ENCODE measurements at places on chromosomes 3 and 15.

DNA sequence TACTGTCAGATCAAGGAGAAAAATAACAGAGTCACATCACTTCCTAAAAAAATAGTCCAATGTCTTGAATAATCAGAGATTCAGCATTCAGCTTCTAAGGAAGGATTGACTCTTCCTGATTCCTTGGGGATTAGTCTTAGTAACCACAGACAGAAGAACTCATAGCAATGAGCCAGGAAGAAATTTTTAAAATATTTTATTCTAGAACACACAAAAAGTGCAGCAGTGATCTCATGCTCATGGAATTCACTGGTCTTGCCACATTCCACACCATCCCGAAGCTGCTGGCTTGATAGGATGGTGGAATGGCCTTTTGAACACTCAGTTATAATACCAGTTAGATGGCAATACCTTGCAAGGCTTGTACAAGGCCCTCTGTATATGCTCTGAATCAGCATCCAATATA, 43.0 kb upstream of the ABI3BP start:
- no peak for DNase-seq

- DNase-seq = no peak
Observed at GRCh38 chr3:12479919-12480427, 4.3 kb upstream of the TSEN2 start.

DNA sequence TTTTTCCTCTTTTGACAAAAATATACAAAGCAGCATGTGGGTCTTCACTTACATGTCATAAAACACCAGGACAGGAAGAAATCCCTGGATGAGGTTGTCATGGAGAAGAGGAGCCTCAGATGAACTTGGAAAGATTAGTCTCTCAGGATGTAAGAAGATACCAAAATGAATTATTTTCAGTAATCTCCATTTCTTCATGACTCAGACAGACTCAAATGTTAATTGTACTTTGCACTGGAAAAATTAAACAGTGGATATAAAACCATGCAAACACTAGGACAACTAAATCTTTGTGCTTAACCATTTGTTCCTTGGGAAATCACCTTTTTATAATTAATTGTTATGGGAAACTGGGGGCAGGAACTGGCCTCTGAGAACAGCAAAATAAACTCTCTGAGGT, 237.0 kb downstream of the CD47 start:
- DNase-seq = no peak

DNA sequence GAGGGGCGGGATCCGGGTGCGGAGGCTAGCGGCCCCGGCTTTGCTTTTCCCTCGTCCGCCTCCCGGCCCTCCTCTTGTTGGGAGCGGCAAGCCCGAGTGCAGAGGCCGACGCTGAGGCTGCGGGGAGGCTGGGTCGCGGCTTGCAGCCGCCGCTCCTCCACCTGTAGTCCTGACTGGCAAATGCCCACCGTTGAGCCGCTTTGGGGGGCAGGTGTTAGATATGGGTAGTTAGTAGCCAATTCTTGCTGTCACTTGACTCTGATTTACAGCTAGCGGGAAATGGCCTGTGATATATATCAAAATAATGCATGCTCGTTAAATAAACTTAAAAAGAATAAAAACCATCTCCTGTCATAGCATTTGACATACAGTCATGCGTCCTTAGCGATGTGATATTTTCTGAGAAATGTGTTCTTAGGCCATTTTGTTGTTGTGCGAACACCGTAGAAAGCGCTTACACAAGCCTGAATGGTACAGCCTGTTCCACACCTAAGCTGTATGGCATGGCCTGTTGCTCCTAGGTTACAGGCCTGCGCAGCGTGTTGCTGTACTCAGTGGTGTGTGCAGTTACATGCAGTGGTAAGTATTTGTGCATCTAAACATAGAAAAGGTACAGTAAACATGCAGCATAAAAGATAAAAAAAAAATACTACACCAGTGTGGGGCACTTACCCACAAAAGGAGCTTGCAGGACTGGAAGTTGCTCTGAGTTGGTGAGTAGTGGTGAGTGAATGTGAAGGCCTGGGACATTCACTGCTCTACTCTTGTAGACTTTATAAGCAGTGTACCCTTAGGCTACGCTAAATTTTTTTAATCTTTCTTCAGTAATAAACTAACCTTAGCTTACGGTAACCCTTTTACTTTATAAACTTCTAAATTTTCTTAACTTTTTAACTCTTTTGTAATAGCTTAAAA, 873 bp downstream of the CAPN7 start:
- no peak for DNase-seq

GRCh38 chr3:37559461-37559860, 302.2 kb upstream of the CTDSPL start:
- DNase-seq = no peak

DNA sequence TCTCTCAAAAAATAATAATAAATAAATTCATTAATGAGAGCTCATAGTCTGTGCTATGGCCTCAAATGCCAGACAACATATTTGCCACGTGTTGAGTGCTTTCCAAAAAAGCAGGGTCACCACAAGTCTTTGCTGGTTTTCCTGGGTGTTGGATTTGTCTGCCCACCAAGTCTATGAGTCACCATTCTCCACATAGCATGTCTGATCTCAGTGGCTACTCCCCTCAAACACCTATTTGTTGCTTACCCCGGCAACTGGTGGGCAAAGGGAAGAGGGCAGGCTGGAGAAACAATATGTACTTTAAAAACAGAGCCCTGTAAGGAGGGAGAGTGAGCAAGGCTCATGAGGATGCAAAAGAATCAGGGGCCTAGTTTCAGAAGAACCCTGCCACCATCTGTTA, 120.0 kb upstream of the ARRDC4 start:
- DNase-seq = no peak

DNA sequence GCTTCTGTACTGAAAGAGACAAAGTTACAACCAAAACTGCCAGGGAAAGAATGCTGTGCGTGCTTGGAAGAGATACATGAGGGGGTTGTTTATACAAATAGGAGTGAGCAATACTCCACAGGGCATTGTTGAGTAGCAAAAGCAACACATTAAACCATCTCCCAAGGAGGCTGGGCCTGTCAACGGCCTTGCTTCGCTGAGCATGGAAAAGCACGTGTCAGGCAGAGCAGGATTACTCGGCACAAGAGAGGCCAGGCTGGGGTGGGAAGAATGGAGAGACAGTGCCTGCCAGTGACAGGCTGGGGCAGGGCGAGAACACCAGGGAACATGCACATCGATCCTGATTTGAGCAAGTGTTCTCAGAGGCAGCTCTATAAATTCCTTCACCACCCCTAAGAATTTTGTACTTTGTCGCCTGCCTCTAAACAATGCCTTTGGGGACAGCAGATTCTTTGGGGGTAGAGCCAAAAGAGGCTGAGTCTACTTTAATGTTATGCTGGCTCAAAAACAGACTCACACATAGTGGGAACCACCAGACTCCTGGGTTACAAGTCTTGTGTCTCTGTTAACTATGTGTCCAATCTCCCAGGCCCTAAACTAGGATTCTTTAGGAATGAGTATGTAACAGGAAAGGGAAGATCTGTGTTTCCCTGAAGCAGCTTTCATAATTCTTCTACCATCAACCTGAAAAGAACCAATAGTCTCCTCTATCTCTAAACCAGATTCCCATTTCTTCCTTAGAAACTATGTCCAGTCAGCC, 67.2 kb downstream of the LIPC start:
- DNase-seq = no peak

DNA sequence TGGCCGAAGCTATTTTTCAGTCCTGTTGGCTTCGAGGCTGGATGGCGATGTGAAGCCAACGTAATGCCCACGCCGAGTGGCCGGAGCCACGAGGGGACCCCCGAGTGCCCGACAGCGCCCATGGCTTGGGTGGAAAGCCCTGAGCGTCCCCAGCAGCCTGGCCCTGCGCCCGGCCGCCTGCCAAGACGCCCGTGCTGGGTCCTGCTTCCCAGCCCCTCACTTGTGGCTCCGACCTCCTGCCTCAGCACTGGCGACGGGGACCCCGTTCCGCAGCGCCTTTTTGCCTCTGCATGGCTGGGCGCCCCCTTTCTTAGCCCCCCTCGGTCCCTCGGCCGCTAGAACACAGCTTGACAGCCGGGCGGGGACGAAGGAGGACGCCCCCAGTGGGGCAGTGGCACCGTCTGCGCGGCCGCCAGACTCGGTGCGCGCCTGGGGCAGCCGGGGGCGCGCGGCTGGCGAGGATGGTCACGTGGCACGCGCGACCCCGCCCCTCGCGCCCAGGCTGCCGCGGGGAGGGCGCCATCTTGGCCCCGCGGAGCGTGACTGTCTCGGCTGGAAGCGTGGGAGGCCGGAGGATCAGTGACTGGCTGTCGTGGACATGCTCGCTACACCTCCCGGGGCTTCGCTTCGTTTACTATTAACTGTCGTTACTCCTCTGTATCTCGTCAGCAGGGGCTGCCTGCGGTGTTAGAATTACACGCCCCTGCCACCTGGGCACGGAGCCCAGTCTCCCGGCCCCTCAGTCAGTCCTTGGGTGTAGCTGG, 626 bp upstream of the GPR176 start:
- DNase-seq = no peak

DNA sequence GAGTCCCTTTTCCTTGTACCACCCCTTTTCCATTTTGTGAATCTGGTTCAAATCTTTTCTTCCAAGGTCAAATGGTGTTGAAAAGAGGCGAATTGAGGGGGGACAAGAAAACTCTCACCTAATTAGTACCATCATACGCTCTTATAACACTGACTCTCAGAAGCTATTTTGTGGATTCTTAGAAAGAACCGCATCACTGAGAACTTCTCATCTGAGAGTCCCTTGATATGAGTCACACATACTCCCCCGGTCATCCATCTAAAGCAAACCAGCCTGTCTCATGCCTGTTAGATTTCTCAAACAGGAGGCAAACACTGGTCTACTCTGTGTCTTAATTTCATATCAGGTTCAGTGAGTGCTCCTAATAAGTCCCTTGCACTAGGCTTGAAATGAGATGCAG, 76.5 kb upstream of the SPRED1 start:
- no peak for DNase-seq

DNA sequence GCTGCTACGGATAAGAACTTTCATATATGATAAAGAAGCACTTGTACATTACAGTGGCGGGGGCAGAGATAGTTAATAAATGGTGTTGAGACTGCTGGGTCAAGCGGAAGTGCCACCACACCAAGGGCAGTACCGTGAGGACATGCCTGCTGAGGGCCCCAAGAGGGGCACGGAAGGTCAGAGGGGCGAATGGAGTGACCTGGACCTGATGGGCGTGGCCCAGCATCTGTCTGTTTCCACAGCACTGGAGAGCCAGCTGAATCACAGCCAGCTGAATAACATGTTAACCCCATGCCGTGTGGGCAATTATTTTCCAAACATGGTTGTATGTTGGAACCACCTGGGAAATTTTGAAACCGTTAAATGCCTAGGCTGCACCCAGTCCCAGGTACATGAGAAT, 37.2 kb downstream of the ANKDD1A start:
- DNase-seq = no peak

GRCh38 chr15:74815121-74815934, 2.7 kb downstream of the LMAN1L start:
- no peak for DNase-seq

GRCh38 chr3:41581700-41582099, 380.2 kb downstream of the ULK4 start:
- no peak for DNase-seq

GRCh38 chr15:40358471-40359353, 693 bp downstream of the DISP2 start:
- no peak for DNase-seq

DNA sequence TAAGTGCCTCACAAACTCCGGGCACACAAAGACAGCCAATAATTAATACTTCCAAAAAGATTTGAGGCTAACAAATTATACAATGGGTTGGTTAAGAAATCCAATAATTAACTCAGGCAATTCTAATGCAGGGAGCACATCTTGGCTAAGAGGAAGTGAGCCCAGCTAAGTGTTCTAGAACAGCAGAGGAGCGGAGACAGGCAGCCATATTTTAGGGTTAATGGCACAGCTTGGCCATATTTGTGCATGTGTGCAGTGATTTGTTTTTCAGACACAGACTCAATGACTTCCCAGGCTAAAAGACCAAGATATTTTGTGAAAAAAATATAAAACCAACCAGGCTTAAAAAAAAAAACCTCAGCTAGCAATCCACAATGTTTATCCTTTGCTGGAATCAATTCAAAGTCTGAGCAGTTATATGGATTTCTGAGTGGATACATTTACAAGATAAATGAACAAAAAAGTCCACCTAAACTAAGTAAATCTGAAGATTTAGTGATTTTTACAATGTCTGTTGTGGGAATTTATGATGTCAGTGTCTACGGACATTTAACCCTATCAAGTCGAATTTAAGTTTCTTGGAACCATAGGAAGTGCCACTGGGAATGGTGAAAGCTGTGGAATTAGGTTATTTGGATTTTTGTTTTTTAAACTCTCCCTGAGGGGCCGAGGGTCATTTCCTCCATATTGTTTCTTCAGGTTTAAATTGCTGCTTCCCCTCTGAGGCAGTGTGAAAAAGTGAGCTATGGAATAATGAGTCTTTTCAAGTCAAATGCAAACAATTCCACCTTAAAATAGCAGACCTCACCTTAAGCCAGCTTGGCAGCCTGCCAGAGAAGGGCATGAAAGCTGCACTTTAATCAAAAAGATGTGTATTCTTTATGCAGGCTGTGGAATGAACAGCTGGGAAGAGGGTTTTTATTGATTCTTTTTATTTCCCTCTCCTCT, 413.7 kb upstream of the TBL1XR1 start:
- peak; percentile 56 for DNase-seq

- no peak for DNase-seq
Observed at GRCh38 chr3:84987706-84988504, 29.1 kb downstream of the CADM2 start.

DNA sequence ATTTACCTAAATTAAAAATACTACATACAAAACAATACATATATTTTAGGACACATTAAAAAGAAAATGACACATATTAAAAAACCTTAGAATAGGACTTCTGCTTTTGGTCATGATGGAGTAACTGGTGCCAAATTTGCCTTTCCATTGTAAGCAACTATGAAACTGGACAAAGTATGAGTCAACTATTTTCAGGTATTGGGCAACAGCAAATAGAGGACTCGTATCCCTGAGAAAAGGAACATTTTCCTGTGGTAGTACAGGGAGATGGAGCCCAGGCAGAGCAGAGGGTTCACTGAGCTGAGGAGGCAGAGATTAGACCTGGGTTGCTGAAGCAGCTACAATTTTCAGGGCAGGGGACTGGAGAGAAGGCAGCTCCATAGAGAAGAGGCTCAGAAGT, 14.7 kb downstream of the CCR1 start:
- no peak for DNase-seq

DNA sequence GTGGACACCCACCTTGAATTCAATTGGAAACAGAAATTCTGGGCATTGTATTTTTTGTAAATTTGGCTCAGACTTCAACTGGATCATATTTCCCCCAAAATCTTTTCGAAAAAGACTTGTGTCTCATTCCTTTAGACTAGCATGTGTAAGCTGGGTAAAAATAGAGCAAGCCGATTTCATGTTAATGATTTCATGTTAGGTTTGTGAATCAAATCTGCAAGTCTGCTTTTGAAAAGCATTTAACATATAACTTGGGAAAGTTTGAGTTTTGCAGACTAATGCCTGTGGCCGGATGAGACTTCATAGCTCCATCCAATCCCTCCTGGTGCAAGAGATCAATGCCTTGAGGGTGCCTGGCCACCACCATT, 64.5 kb downstream of the FLNB start:
- no peak for DNase-seq

DNA sequence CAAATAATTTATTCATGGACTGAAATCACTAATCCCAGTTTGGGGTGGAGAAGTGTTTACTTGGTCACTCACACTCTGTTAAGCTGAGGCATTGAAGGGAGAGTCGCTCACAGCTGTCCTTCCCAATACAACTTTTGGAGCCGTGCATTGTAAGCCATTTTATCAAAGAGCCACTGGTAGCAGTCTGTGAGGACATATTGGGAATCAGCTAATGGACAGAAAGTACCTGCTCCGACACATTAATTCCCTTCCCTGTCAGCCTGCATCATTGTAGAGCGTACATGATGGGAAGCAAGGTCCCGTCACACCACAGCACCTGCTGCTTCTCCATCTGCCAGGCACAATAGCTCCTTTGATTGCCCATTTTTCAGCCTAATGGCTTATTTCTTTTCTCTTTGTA, 643.2 kb downstream of the SQOR start:
- no peak for DNase-seq
